ENCODE measurements at places on chromosomes 4 and X. TPM values are rescaled to one million over a fixed set of nuclear protein-coding genes. Genes with fewer than 3 reads are reported as not detected.

The HTT-AS gene
- not detected for total RNA-seq

DNA sequence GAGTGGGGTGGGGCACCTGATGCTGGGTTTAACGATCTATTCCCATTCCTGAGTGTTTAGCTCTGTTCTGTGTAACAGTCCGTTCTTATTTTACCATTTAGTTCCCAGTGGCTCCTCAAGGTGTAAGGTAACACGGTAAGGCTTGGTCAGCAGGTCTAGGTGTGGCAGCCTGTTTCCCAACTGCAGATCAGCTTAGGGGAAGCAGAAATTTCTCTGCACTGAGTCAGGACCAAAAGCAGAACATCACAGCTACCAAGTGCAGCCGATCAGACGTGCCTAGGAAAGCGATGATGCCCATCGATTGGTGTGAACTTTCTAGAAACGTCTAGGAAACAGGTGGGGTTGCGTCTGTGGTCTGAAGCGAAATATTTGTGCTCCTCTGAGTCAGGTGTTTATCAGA lies 240.1 kb downstream of the STIM2 start:
- H3K4me1 ChIP-seq: no peaks in the 10 kb centered on the region
- H3K4me3 ChIP-seq: no peak overlapping the region
- no peak for DNase-seq
- no peaks in the 10 kb centered on the region for H3K27me3 ChIP-seq
- no peak overlapping the region for H3K27ac ChIP-seq
- H3K36me3 ChIP-seq: no peaks in the 10 kb centered on the region

The HOPX gene
- 1.9 TPM for total RNA-seq

- H3K27ac ChIP-seq: no peak overlapping the region
- H3K27me3 ChIP-seq: no peaks in the 10 kb centered on the region
- no peaks in the 10 kb centered on the region for H3K4me1 ChIP-seq
- H3K36me3 ChIP-seq: no peaks in the 10 kb centered on the region
- H3K4me3 ChIP-seq: no peak overlapping the region
Observed at GRCh38 chr4:22473268-22473667, 42.6 kb downstream of the ADGRA3 start.

DNA sequence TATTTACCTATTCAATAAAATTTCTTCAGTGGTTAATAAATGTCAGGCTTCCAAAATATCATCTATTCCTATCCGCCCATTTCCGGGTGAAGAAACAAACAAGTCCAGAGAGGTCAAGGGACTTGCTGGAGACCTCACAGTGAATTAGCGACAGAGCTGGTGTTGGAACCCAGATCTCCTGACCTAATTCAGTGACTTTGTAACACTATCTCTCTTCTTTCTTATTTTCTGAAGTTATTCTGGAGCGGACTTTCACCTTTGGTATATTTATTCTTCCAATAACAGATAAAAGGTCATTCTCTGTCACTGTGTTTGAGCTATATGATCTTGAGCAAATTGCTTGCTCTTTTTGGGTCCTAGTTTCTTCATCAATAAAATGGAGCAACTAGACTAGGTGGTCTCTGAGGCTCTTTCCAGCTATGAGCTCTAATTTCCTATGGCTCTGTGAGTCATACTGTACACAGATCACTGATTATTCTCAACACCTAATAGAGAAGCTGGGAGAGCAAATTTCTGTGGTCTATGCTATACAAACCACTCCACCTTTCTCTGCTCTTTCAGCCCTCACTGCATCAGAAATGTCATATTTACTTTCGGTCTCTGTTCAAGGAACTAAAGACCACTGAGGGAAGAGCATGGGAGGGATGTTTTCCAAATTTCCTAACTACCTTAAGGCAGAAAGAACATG lies 113.2 kb upstream of the IGSF1 start:
- H3K4me3 ChIP-seq: no peak overlapping the region

Measured in CD4-positive, CD25-positive, alpha-beta regulatory T cell (primary cell).